ENCODE measurements at places on chromosomes 5 and 9. TPM values are rescaled to one million over a fixed set of nuclear protein-coding genes. Genes with fewer than 3 reads are reported as not detected.

- H3K27ac ChIP-seq = no peak overlapping the region
- peaks cover 15% of the 10 kb centered on the region for H3K36me3 ChIP-seq
- DNase-seq = no peak
- no peaks in the 10 kb centered on the region for H3K27me3 ChIP-seq
- no peak overlapping the region for H3K4me3 ChIP-seq
These were observed 97.1 kb downstream of the SLC44A1 start for GRCh38 chr9:105341434-105342146.

DNA sequence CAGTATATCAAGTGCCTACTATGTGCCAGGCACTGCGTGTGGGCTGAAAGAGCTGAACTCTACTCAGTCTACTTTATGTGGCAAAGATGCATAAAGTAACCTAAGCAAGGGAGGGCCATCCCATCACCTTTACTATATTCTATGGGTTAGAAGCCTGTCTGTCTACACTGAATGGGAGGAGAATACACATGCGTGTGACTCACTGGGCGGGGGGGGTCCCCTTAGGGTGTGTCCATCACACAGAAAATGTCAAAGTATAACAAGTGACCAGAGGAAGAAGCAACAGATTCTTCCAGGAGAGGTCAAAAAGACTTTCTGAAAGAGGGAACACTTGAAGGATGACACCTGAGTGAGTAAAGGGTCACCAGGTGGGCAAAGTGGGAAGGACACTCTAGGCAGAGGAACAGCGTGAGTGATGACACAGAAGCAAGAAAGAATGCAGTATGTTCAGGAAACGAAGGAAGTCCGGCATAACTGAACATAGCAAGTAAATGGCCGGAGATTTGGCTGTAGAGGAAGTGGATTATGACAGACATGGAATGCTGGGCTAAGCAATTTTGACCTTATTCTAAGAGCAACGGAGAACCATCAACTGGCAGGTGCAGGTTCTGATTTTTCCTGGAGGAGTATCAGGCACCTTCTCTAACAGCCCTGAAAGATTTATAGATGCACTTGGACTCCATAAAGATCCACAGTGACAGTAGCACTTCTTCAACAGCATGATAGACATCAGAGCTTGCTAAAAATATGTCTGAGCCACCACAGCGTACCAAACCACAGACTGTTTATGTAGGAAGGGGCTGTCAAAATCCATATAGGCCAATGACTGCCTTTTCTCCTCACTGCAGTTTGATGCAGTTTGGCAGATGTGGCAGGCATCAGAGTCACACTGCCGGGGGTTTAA is 8.0 kb upstream of the WHRN start:
- H3K4me3 ChIP-seq = no peak overlapping the region
- peaks cover 7% of the 10 kb centered on the region for H3K4me1 ChIP-seq
- H3K36me3 ChIP-seq = no peaks in the 10 kb centered on the region
- H3K27ac ChIP-seq = no peak overlapping the region

DNA sequence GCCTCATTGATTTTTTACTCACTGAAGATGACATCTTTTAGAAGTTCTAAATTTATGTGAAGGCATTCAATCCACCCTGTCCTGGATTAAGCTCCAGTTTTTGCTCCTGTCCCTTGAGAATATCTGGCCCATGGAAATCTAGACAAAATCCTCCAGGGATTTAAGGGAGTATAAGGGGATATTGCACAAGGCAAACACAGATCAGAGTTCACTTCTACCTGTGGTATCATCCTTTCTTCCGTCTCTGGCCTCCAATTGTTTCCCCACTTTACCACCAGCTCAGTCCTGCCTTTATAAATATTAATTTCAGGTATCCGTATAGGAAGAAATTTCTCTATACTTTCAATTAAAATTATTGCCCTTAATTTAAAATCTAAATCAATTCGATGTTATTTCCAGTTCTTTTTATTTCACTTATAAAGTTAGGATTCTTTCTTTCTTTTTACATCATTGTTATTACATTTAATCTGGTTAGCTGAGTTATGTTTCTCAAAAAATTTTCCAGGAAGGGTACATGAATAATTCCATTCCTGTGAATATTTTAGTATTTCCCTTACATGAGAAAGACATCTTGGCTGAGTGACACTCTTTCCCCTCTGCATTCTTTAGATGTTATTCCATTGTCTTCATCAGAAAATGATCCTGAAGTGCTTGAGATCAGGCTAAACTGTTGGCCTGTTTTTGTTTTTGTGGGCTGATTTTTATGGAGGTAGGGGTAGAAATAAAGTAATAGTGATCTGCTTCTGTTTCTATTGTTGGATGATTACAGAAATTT is 194.3 kb upstream of the MAP3K1 start:
- no peaks in the 10 kb centered on the region for H3K27me3 ChIP-seq
- H3K27ac ChIP-seq = no peak overlapping the region
- H3K4me3 ChIP-seq = no peak overlapping the region
- DNase-seq = no peak

DNA sequence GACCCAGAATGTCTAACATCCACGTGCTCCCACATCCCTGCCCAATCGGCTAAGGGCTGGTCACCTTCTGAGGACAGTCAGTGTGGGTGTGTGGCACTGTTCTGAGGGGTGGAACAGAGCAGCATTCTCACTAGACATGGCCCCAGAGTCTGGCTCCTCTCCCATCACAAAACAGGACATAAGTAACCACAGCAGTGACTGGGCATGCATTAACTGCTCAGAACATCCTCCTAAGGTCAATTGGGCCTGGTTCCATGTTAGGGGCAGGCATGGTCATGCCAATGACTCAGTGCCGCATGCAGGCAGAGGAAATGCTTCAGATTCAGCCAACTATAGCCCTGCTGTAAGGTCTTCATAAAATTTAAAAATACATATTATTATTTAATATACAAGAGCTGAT is 12.9 kb downstream of the MACROH2A1 start:
- H3K27me3 ChIP-seq = no peaks in the 10 kb centered on the region
- peaks cover 4% of the 10 kb centered on the region for H3K4me1 ChIP-seq
- H3K4me3 ChIP-seq = no peak overlapping the region
- peaks cover 96% of the 10 kb centered on the region for H3K36me3 ChIP-seq
- DNase-seq = no peak

GRCh38 chr5:116442095-116442534 is 132.5 kb downstream of the SEMA6A start:
- H3K36me3 ChIP-seq = peaks cover 15% of the 10 kb centered on the region
- no peak overlapping the region for H3K27ac ChIP-seq

DNA sequence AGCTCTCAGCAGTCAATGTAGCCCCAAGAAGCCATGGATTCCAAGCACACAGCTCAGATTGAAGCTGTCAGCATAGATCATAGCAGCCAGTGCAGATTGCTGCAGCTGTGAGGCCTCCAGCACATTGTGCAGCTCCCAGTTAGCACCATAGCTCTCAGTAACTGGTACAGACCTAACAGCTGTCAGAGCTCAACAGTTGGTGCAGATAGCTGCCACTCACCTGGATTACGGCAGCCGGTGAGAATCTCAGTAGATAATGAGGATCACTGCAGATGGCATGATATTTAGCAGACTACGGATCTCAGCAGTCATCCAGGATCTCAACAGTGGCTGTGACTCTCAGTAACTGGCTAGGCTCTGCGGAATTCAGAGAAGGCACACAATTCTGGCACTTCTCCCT is 500.4 kb downstream of the TUSC1 start:
- no peak overlapping the region for H3K27ac ChIP-seq
- H3K4me3 ChIP-seq = no peak overlapping the region
- H3K36me3 ChIP-seq = no peaks in the 10 kb centered on the region
- no peaks in the 10 kb centered on the region for H3K4me1 ChIP-seq
- peak; percentile 52 for DNase-seq

DNA sequence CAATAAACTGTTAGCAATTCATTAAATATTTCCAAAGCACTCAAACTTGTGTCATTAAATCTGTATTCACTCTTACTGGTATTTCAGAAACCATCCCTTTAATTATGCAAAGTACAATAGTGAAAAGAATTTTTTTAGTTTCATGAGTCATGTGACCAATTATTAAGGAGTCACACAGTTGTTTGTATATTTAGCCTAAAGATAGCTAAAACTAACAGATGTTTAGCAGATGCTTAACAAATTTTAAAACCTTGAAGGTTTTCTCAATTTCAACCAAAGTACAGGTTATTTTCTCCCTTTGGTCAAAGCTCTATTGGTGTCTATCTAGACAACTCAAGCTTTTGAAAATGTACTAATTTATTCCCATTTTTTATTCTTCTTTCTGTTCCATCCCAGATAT is 44.1 kb downstream of the PJA2 start:
- peaks cover 87% of the 10 kb centered on the region for H3K36me3 ChIP-seq
- no peak overlapping the region for H3K27ac ChIP-seq
- DNase-seq = no peak
- H3K4me3 ChIP-seq = no peak overlapping the region
- no peaks in the 10 kb centered on the region for H3K4me1 ChIP-seq
- no peaks in the 10 kb centered on the region for H3K27me3 ChIP-seq

GRCh38 chr5:93592883-93593282 is 9.9 kb downstream of the NR2F1 start:
- H3K27me3 ChIP-seq = peaks cover 100% of the 10 kb centered on the region
- H3K4me3 ChIP-seq = no peak overlapping the region
- peak overlapping the region; percentile 44 for H3K27ac ChIP-seq
- no peaks in the 10 kb centered on the region for H3K36me3 ChIP-seq
- peaks cover 13% of the 10 kb centered on the region for H3K4me1 ChIP-seq

The EGFL7 gene
- 40.0 TPM for total RNA-seq

DNA sequence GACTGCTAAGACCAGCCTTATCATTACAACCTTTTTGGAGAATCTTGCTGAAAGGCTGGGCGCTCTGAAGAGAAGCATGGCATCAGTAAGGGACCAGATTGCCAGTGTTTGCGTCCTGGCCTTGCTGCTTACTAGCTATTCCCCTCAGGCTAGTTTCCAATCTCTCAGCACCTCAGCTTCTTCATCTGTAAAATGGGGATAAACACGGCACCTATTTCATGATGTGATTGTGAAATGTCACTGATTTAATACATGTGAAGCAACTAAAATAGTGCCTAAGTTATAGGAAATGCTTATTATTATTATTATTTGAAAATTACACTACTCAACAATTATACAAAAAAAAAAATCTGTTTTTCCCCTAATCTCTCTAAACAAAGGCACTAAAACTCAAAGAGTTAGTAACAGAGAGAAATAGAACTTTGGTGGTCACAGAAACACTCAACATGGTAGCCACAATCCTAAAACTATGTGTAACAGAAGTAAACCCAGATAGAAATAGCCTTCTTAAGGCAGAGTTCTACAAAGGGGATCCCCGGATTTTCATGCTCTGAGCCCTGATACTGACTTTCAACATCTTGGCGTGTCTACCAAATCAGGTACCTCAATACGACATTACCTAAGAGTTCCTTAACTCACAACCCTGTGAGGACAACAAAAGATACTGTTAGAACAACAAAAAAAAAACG is 62.0 kb downstream of the ENC1 start:
- no peaks in the 10 kb centered on the region for H3K36me3 ChIP-seq
- peak; percentile 26 for DNase-seq
- peaks cover 7% of the 10 kb centered on the region for H3K4me1 ChIP-seq
- H3K27me3 ChIP-seq = no peaks in the 10 kb centered on the region
- H3K4me3 ChIP-seq = no peak overlapping the region

GRCh38 chr5:142446131-142446959 is 121.5 kb upstream of the SPRY4 start:
- H3K4me3 ChIP-seq = no peak overlapping the region
- H3K27ac ChIP-seq = no peak overlapping the region
- no peaks in the 10 kb centered on the region for H3K27me3 ChIP-seq
- no peaks in the 10 kb centered on the region for H3K36me3 ChIP-seq
- no peaks in the 10 kb centered on the region for H3K4me1 ChIP-seq
- DNase-seq = no peak

DNA sequence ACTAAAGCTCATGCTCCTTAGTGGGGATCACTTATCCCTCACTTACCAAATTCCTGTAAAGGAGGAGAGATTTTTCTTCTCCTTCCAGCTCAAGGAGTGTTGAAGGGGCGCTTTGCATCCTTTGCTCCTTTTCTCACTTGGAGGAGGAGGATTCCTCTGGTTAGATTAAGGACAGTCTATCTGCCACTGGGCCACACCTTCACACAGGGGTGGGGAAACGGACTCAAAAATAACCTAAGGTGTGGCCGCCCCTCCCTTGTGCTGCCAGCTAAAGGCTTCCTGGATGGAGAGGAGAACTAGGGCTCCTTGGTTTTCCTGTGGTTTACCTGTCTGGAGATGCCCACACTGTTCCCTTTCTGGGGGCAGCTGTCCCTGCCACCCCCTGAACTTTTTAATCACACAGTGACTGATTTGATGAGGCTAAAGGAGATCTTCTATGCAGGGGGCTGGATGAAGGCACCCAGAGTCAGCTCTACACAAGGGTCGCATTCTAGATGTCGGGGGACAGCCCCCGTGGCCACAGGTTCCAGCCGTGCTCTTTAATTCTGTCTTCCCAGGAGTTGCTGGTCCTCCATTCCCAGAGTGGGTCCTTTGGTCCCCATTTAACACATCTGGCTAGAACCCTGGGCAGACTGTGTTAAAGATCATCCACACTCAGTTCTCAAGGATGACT is 14.4 kb downstream of the GLRX start:
- no peak overlapping the region for H3K27ac ChIP-seq
- H3K36me3 ChIP-seq = peaks cover 2% of the 10 kb centered on the region
- no peak overlapping the region for H3K4me3 ChIP-seq
- peaks cover 16% of the 10 kb centered on the region for H3K4me1 ChIP-seq
- H3K27me3 ChIP-seq = no peaks in the 10 kb centered on the region
- DNase-seq = peak; percentile 28

GRCh38 chr5:160175438-160176218 is 53.7 kb upstream of the FABP6 start:
- peaks cover 3% of the 10 kb centered on the region for H3K4me1 ChIP-seq
- no peak overlapping the region for H3K4me3 ChIP-seq
- H3K27ac ChIP-seq = peak overlapping the region; percentile 13
- DNase-seq = no peak
- no peaks in the 10 kb centered on the region for H3K36me3 ChIP-seq

GRCh38 chr5:59923465-59923864 is 29.9 kb upstream of the PDE4D start:
- H3K4me1 ChIP-seq = no peaks in the 10 kb centered on the region
- H3K4me3 ChIP-seq = no peak overlapping the region
- H3K27ac ChIP-seq = no peak overlapping the region
- no peaks in the 10 kb centered on the region for H3K27me3 ChIP-seq

GRCh38 chr5:41275813-41276512 is 62.6 kb upstream of the C6 start:
- peak overlapping the region; percentile 31 for H3K4me3 ChIP-seq
- no peak for DNase-seq
- H3K27ac ChIP-seq = no peak overlapping the region

The KIF20A gene
- total RNA-seq = 74.6 TPM

- peaks cover 66% of the 10 kb centered on the region for H3K36me3 ChIP-seq
- H3K27me3 ChIP-seq = no peaks in the 10 kb centered on the region
- no peak overlapping the region for H3K4me3 ChIP-seq
- H3K4me1 ChIP-seq = no peaks in the 10 kb centered on the region
These were observed 64.0 kb downstream of the UBAP1 start for GRCh38 chr9:34242830-34243229.

The NREP gene
- total RNA-seq = 234 TPM

The ECSCR gene
- total RNA-seq = 0.62 TPM
